ENCODE measurements at places on chromosomes 4 and X.

DNA sequence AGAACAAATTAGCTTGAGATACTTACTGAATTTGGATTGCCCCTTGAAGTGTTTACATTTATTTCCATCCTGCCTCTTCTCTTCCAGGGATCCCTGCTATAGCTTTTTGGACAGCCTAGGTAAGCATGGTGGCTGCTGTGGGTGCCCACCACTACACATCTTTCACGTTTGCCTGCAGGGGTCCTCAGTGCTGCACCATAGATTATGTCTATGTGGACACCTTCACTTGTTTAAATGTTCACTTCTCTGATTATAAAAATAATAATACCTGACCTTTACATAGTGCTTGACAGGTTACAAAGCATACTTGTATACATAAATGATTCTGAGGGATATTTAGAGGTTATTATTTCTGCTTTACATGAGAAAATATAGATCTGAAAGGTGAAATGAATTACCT is 67.9 kb upstream of the SLC4A4 start:
- peak; percentile 3 for DNase-seq

DNA sequence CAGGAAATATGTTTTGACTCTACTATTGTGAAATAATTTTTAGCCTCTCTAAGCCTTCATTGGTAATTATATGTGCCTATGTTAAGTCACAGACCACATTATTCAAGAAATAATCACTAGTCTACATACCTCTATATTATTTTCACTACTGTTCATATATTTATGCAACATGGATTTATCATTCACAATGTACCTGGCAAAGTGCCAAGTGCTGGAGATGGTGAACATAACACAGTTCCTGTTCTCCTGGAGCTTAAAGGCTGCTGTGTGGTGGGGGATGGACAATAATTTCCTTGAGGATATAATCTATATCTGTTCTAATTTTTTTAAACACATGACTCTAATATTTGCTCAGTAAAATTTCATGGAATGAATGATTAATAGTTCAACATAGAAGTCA is 527.7 kb upstream of the CXorf51A start:
- no peak for DNase-seq

- no peak for DNase-seq
These were observed 310.5 kb downstream of the RAPGEF2 start for GRCh38 chr4:159413306-159413943.

GRCh38 chrX:111200327-111200726 is 70.0 kb downstream of the CAPN6 start:
- no peak for DNase-seq

DNA sequence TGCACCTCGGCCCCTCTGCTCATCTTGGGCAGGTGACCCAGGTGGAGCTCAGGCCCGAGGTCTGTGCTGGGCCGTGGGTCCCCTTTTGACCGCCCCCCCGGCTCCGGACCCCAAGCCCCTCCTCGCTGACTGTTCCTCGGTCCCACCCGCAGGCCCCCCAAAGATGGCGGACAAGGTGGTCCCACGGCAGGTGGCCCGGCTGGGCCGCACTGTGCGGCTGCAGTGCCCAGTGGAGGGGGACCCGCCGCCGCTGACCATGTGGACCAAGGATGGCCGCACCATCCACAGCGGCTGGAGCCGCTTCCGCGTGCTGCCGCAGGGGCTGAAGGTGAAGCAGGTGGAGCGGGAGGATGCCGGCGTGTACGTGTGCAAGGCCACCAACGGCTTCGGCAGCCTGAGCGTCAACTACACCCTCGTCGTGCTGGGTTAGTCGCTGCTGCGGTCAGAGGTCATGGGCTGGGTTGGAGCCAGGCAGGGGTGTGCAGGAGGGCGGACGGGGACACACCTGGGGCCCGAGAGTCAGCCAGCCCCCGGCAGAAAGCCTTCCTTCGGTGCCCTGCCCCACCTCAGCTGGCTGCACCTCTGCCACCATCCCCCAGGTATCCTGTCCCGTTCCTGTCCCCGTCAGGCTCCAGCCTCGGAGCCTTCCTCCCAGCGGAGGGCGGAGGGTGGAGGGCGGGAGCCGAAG is 10.8 kb downstream of the FGFRL1 start:
- DNase-seq = no peak

GRCh38 chrX:1213971-1214370 is 1.5 kb upstream of the CRLF2 start:
- no peak for DNase-seq

- no peak for DNase-seq
These were observed 99.9 kb downstream of the AREG start for GRCh38 chr4:74544655-74545361.

- no peak for DNase-seq
These were observed 93.0 kb upstream of the DKK2 start for GRCh38 chr4:107129076-107129475.

- no peak for DNase-seq
These were observed 78.3 kb downstream of the LARP7 start for GRCh38 chr4:112714922-112715901.

GRCh38 chrX:53767544-53767943 is 81.0 kb upstream of the HUWE1 start:
- no peak for DNase-seq

- no peak for DNase-seq
These were observed 29.3 kb downstream of the NPY1R start for GRCh38 chr4:163303069-163303468.

- peak; percentile 9 for DNase-seq
These were observed 43.0 kb downstream of the ENPEP start for GRCh38 chr4:110518889-110519490.

DNA sequence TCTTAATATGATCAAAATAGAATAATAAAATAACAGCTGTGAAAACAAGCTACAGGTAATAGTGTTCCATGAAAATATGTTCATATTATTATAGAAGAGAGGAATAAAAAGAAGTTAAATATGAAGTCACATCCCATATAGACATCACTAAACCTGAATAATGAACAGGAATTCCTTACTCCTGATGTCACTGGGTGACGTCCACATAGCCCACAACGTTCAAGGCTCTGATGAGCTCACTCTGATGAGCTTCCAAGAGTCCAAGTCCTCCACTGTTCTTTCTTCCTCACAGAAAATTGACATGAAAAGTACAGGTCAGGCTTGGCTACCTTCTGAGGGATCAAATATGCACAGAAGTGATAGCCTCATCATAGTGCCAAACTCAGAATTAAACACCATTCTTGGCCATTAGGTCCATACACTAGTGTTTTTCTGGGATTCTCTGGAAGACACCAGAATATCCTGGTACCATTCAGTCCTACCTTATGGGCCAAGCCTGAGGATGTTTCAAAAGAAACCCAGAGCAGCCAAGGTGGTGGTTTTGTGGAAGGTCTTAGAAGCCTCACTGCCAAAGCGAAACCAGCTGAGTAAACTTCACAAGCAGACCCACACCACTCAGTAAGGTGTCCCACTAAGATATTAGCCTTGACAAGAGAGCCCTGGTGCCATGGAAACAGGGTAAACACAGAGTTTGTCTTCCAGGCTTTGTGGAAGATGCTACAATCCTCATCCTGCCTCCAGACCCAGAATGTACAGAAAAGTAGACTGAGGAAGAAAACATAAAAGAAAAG is 138.4 kb upstream of the HHIP start:
- no peak for DNase-seq

DNA sequence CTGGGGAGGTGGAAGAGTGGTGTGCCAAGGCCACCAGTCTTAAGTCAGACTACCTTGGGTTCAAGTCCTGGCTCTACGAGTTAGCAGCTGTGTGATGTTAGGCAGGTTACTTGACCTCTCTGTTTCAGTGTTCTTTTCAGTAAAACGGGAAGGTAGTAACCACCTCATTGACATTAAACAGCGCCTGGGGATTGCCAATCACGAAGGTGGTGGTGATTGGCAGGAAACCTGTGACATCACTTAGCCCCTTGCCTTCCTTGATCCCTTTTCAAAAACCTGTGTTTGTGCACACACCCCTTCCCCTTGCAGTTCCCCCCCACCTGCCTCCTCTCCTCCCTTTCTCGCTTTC is 7.6 kb downstream of the KLF3 start:
- peak; percentile 33 for DNase-seq

DNA sequence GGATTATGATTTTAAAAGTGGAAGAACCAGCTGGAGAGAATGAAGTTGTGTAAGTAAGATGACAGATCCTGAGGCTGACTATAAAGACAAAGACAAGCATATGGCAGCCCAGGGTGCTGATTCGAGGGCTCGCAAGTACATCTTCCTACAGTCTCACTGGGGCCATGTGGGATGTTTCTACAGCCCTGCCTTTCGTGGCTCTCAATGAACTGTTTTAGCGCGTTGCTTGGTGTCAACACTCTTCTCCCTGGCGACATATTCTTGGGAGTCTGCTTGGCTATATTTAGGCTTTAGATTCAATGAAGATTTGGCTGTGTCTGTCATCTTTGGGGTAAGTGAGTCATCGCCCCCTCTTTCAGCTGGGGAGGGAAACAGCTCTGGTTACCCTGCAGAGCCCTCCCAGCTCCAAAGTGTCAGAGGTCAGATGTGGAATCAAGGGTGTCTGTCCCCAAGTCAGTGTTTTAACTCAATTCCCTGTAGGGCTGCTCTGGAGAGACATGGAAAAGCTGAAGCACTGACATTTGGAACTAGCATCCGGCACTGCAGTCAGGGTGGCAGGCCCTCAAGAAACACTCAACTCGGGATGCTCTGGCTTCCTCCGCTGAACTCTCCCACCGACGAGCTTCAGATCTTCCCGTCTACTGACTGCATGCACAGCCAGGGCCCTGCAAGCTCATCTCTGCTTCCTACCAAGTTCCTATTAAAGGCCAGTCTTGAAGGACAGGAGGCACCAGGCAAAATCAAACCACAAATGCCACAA is 65.7 kb downstream of the GATB start:
- DNase-seq = no peak
